Fibroblast of mammary gland (primary cell): ENCODE measurements at places on chromosomes 3 and 15.

DNA sequence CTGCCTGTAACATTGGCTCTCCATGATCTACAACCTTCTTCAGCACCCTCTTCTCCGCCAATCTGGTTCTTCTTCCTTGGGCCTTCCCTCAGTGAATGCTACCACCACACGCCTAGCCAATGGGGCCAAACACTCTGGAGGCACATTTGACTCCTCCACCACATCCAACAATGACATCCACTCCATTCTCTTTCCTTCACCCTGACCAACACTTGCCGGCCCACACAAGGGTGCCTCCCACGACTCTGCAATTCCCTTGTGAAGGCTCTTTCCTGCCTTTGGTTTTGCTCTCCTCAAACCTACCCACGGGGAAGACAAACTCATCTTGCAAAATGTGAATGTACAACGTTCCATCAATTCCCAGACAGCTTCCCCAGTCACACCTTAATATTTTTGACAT lies 263.8 kb downstream of the FOXP1 start:
- DNase-seq, result no peak

DNA sequence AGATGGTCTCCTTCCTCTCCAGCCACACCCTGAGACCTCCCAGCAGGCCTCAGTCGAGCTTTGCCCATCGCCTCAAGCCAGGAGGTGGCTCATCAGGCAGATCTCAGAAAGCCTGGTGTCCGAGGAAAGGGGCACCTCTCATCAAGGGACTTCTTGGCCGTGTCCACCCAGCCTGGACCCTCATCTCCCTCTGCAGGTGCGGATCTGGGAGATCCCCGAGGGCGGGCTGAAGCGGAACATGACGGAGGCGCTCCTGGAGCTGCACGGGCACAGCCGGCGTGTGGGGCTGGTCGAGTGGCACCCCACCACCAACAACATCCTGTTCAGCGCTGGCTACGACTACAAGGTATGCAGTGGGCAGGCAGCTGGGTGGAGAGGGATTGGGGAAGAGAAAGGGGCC lies 110.2 kb downstream of the ANP32A start:
- no peak for DNase-seq

- DNase-seq, result no peak
These were observed 131.5 kb upstream of the ALCAM start for GRCh38 chr3:105235221-105235620.

GRCh38 chr15:39869254-39869653 lies 50.8 kb downstream of the GPR176 start:
- no peak for DNase-seq

GRCh38 chr3:177687291-177687690 lies 490.0 kb upstream of the TBL1XR1 start:
- no peak for DNase-seq
